Thoracic aorta (tissue), 2 donors: ENCODE measurements at places on chromosomes 4 and X.
A peak's percentile ranks its signal among the peaks of the same experiment; 100 is the strongest.

GRCh38 chrX:136203438-136203837, 47.8 kb downstream of the MAP7D3 start:
- no peak for DNase-seq

DNA sequence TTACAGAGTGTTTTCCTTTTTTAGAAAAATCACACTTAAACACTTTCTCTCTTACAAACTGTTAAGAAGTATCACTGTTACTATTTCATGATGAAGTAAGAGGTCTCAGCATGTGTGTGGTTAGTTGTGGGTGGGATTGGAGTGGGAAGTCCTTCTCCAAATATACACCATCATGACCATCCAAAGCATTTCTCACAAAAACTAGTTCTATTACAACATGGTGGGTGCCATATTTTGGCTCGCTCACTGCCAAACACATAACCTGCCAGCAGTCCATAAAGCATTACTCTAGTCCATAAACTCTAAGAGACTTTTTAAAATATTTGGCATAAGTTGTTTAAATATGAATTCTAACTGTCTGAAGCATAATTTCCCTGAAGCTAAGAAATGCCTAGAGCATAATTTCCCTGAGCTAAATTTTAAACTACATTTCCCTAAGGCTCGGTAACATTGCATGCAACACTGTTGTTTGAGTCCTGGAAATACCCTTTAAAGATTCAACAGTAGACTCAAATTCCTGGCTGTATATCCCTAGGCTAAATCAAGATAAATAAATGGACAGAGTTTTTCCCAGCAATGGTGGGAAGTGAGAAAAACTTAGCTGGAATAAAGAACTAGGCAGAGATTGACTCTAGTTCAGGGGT, 415.0 kb upstream of the INTU start:
- no peak for DNase-seq

GRCh38 chrX:68684291-68684918, 36.9 kb downstream of the STARD8 start:
- no peak for DNase-seq

DNA sequence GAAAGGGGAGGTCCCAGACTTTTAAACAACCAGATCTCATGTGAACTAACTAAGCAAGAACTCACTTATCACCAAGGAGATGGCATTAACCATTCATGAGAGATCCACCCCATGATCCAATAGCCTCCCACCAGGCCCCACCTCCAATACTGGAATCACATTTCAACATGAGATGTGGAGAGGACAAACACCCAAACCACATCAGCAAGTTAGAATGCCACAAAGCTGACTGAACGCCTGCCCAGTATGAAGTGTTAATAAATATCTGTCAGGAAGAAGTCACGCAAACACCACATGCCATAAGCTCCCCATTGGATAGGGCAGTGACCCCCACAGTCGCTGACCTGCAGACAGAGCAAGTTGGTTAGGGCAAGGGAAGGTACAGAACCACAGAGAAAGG, 14.3 kb downstream of the SLC10A6 start:
- DNase-seq: no peak

GRCh38 chr4:181432335-181432734, 810.9 kb upstream of the TENM3 start:
- no peak for DNase-seq

GRCh38 chr4:104693601-104694201, 199.0 kb upstream of the CXXC4 start:
- no peak for DNase-seq

DNA sequence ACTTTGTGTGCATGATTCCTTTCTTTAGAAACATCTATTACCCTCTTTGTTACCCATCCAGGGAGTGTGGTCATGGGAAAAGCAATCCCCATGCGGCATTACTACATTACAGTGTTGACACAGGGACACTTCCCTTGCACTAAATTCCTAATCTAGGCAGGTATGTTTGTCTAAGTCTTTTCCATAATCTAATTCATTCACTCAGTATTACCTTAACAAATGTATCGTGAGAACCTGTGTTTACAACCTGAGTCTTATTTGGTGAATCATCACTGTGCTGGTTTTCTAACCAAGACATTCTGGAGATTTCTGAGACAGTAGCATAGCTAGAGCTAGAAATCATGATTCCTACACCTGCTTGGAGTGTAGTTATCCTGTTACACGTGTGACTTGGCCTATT, 326.8 kb downstream of the BMPR1B start:
- DNase-seq: no peak

GRCh38 chr4:173365359-173365996, 5.3 kb upstream of the SAP30 start:
- no peak for DNase-seq

DNA sequence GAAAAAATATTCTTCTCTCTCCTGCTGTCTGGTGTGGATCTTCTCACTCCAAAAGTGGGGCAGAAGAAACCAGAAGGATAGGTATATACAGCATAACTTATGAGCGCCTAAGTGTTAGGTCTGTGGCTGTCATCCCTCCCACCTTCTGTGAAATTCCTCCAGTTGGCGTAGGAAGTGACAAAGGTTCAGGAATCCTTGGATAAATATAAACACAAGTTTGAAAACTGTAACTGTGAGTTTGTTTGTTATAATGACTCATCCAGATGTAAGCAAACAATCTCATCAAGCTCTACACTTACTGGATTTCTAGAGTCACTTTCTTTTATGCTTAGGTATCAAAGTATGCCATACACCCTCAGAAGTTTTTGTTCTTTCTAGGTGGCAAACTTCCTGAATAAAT, 405.2 kb downstream of the FAT4 start:
- no peak for DNase-seq

DNA sequence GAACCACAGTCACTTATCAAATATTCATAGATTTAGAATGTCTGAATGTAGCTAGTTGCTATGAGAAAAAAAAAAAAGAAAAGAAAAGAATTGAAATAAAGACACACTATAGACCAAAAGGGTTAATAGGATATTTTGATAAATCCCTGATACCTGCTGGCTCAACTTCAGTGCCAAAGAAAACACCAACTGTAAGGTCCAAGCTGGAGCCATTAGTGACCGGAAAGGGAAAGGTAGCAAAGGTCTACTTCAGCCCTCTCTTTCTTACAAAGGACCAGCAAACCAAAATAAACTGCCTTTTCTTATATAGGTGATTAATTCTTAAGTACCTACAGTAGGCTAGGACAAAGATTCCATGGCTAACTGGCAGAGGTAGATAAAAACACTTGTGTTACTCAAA, 9.7 kb downstream of the CBR4 start:
- no peak for DNase-seq

DNA sequence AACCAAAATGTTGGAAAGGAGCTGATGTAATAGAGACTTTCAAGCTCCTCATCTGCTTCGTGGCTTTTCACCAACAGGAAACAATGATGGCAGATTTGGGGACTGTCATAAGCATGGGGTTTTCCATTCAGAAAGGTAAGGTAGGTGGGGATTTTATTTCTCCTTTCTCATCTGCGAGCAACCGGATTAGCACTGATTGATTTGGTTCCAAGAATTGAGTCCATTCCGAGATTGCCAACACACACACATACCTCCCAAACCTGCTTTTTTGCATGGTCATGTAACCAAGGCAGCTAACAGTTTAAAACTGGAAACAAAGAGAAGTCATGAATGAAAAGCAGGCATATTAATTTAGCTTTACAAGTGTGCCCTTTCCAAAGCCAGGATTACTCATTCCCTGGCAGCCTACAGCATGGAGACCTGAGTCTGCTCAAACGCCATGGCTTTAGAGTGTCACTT, 63.0 kb upstream of the LNX1 start:
- peak; percentile 36 for DNase-seq

GRCh38 chrX:69317721-69318120, 152.5 kb upstream of the PJA1 start:
- DNase-seq: no peak

GRCh38 chr4:94409962-94410361, 41.8 kb upstream of the PDLIM5 start:
- no peak for DNase-seq

DNA sequence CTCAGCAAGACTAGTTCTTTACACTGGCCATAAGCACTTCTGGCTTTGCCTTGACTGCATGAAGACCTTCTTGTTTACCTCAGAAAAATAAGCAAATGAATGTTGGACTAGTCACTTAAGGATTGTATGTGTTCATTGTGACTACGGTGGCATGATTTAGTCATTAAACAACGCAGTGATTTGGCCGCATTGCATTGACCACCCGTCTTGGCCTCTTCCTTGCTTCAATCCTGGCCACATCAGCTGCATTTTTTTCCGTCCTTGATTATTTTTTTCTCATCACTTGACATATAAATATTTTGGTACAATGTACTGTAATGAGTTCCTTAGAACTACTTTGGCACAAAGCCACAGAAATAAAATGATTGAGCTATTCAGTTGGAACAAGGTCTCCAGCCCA, 656.2 kb downstream of the RAB28 start:
- no peak for DNase-seq

- DNase-seq: no peak
These were observed 12.4 kb downstream of the VAMP7 start for GRCh38 chrX:155893521-155893920.

GRCh38 chr4:186624951-186625350, 69.6 kb upstream of the MTNR1A start:
- no peak for DNase-seq

- no peak for DNase-seq
These were observed 24.8 kb upstream of the EOLA2 start for GRCh38 chrX:149962859-149963757.

DNA sequence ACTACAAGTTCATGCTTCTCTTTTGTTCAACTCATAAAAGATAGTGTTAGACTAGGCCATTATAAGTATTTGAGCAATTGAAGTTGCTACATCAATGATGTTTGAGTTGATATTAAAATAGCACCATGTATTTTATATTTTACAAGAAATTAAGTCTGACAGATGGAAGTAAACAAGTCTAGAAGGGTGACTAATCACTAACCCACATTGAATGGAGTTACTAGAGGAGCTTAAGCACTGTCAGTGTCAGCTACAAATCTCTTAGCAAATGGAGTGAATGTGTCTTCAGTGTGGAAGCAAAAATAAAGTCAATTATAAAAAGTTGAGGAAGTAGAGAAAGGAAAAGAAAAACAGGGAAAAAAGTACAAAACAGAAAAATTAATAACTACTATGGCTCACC, 592.5 kb downstream of the PCDH18 start:
- no peak for DNase-seq

DNA sequence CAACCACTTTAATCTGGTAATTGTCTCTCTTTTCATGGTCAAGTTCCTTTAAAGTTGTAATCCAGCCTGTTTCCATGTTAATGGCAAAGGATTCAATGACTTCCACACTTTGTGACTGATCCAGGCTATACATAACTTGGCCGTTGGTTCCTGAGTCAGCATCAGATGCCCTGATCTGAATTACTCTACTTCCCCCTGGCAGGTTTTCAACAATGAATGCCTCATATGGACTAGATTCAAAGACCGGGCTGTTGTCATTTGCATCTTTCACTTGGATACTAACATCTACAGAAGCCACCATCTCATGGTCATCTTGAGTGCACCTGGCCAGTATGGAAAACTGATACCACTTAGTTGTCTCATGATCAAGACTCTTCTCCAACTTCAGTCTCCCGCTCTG, 62.6 kb upstream of the MTNR1A start:
- no peak for DNase-seq

DNA sequence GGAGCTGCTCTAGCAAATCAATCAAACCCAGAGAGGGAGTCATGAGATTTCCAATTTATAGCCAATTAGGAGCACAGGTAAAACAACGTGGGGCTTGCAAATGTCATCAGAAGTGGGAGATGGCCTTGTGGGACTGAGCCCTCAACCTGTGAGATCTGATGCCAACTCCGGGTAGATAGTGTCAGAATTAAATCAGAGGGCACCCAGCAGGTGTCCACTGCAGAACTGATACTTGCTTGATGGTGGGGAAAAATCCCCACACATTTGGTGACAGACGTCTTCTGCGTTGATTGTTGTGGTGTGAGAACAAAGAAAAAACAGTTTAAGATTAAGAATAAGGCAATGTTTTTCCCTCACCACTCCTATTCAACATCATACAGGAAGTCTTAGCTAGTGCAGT, 1402.8 kb downstream of the RAPGEF2 start:
- DNase-seq: no peak

DNA sequence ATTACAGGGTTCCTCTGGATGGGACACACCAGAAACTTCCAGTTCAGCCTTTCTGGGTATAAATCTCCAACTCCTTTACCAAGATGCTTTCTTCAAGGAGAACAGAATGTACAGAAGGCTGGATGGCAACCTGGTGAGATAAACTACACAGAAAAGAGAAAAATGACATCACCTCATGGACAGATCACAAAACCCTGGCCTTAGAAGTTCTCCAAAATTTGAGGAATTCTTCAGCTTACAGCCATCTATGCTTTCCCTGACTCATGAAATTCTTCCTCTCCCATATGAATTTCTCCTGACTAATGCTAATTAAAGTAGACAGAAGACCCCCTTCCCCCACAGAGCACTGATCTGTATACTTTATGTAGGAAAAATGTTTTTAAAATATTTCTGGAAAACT, 345.4 kb downstream of the STIM2 start:
- DNase-seq: no peak

- DNase-seq: no peak
These were observed 61.7 kb downstream of the MAML3 start for GRCh38 chr4:140092094-140092851.

- no peak for DNase-seq
These were observed 1460.8 kb downstream of the RAPGEF2 start for GRCh38 chr4:160563552-160564282.

GRCh38 chrX:110182362-110182761, 135.5 kb downstream of the AMMECR1 start:
- no peak for DNase-seq

DNA sequence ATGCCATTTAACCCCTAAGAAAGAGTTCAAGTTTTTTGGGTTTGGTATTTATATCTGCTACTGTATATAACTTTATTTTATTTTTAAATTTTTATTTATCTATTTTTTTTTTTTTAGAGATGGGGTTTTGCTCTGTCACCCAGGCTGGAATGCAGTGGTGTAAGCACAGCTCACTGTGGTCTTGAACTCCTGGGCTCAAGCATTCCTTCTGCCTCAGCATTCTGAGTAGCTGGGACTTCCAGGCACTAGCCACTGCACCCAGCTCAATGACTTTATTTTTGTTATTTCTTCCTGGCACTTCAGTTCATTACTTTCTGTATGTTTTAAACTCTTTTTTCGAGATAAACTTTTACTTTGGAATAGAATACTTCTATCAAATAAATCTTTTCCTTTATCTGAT, 42.4 kb upstream of the PGAM4 start:
- no peak for DNase-seq

GRCh38 chr4:152148057-152148456, 387.2 kb upstream of the GATB start:
- no peak for DNase-seq

GRCh38 chrX:40149286-40150175, 51.8 kb upstream of the BCOR start:
- no peak for DNase-seq

GRCh38 chr4:85726555-85726954, 251.6 kb downstream of the ARHGAP24 start:
- no peak for DNase-seq

GRCh38 chrX:122196343-122196742, 987.7 kb upstream of the GRIA3 start:
- DNase-seq: no peak

DNA sequence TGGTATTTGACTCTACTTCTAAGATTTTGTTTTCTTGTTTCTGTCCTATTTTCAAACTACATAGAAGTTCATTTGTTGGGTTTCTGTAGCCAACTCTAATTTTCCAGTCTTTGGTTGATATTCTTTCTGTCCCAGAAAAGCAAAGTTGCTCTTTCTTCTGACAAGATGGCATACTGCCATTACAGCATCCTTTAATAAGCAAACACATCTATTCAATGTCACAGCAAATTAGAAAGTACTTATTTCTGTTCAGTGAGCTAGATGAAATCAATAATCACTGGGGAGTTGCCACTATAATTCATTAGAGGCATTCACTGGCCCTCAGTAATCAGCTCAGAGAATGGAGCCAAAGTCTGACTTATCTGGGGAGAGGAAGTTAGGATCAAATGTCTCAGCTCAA, 1258.0 kb upstream of the IGFBP7 start:
- no peak for DNase-seq
